ENCODE measurements at places on chromosomes 2 and 18.

DNA sequence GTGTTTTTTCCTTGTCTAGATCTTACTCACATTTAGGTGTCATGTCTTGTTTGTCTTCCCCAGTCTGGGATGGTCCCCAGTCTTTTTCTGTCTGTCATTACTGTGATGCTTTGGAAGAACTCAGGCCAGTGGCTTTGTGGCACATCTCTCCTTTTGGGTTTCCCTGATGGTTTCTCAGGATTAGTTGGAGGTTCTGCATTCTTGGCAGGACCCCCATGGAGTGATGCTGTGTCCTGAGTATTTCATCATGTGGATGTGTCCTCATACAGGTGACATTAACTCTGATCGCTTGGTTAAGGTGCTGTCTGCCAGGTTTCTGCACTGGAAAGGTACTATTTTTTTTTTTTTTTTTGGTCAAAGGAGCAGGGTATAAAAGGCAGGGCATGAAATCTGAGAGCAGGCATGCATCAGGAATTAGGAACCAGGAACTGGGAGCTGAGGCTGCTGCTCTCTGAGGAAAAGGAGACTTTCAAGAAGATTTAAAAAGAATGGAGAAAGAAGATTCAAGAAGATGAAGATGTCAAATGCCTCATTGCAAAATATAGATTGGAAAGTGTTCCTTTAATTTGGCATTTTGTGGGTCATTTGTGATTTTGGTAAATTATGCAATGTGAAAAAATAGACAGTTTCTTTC lies 85.3 kb downstream of the NUP35 start:
- DNase-seq, result no peak

DNA sequence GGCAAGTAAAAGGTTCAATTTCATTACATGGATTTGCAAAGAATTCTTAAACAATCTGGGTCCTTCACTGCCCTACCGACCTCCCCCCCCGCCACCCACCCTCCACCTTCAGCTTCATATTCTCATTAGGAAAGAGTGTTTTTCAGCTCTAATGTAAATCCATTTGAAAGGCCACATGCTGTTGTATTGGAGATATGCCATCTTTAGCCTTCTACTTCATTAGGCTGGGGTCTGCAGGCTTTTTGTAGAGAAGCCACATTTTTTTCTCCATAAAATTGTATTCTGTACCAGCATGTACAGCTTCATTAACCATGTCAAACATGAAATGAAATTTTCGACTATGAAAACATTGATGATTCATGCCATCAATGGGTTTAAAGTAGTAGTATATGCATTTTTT lies 42.8 kb upstream of the THUMPD2 start:
- DNase-seq, result no peak

GRCh38 chr2:21118302-21118920 lies 5.4 kb upstream of the TDRD15 start:
- DNase-seq, result no peak

DNA sequence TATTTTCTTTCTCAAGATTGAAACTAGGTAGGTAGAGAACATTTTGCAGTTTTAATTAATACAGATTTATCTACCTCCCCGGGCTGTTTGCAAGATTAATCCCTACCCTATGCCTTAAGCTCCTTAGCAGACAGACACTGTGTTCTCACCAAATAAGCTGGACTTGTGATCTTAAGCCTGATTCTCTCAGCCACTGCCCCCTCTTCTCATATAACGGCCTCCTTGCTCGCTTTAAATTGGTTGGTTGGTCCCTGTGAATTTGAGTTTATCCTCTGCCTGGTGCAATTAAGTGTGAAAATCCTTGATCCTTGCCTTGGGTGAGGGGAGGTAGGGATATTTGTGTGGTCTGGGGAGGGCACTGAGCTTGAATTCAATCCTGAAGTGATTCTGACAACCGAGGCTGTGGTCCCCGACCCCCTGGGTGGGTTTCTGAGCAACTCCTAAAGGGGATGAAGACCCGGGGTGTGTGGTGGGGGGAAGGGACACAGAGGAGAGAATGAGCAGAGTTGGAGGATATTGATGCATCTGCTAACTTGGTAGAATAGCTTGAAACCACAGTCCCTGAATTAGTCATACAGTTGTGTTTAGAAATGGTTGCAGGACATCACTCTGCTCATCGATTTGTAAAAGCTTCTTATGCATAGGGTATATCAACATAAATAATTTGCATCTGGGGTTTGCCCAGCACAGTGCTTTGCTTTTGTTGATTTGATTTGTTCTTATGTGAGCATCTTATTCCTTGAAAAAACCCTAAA lies 36.9 kb upstream of the NCKAP5 start:
- no peak for DNase-seq

DNA sequence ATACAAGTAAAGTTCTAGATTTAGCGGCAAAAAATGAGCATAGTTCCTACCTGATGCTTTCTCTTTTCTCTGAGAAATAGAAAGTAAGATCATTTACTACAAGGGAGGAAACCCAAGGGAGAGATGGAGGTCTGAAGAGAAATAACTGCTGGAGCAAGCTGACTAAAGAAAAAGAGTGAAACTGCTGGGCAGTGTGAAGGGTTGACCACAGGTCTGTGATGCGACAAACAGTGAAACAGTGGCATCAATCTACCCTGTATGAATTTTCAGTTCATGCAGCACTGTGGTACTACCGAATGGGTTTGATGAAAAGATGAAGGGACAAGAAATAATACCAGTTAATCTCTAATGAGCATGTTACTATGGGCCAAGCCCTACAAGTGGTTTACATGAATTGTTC lies 52.2 kb downstream of the CUL3 start:
- no peak for DNase-seq

GRCh38 chr2:168529054-168529833 lies 73.2 kb downstream of the CERS6 start:
- no peak for DNase-seq

DNA sequence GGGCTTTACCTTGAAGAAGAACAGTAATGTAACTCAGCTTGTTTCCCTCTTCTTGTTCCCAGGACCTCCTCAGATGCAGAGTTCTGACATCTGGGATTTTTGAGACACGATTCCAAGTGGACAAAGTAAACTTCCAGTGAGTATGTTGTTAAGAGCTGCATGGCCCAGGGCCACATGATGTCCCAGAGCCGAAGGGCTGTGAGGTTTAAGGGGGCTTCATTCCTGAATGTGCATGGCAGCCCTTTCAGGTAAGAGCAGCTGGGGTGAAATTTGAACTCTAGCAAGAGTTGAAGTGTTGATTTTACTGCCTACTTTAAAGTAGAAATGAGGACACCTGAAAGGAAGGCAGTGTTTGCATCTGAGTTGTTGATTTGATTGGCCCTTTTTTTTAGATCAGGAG lies 13.3 kb downstream of the CHMP1B start:
- no peak for DNase-seq

- DNase-seq, result no peak
Measured at GRCh38 chr2:134083548-134083947, 170.3 kb upstream of the MGAT5 start.

- DNase-seq, result peak; percentile 51
Measured at GRCh38 chr2:96407041-96407918, 71.7 kb downstream of the NCAPH start.

DNA sequence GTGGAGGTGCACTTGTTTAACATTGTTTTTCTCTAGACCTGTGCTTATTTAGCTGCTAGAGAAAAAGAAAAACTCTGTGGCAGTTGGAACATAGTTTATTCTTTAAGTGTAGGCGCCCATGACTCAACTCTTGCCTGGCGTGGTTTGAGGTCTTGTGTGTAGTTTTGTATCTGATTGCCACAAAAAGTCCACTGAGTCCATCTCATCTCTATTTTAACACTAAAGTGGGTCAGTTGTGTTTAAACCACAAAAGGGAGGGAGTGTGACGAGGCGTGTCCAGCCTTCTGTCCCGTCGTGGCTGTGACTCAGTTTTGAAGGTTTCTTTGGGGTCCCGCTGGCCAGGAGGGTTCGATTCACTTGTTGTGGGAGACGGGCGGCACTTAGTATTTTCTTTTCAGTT lies 15.3 kb upstream of the UGT1A9 start:
- DNase-seq, result no peak

DNA sequence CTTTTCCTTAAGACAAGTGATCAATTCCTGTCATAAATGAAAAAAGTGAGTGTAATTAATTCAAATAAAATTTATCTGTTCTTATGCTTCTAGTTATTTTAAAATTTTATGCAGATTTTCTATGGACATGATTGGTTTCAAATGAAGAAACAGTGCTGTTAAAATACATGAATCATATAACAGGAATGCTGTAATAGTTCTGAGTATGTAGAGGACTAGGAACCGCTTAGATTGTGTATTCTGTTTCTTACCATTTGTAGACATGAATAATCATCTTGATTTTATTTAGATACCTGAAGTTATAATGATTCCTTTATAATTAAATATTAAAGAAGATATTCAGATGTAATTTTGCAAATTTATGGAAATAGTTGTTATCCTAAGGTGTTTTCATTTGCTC lies 3.5 kb downstream of the ACTR2 start:
- DNase-seq, result no peak

GRCh38 chr2:204425821-204426220 lies 119.5 kb upstream of the PARD3B start:
- no peak for DNase-seq

DNA sequence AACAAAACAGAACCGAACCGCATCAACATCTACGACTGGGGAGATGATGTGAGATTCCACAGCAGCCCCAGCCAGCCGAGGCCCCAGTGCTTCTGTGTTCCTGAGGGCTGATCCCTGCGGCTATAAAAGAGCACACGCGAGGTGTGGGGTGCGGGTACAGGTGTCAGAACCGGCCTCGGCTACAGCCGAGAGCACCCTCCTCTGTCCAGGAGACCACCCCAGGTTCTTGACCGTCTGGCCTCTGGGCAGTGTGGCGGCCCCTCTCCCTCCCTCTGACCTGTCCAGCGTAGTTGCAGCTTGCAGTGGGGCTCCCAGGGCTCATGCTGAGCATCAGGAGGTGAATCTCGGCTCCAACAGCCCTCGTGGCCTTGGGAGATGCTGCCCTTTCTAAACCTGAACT lies 23.7 kb downstream of the RTP5 start:
- no peak for DNase-seq

DNA sequence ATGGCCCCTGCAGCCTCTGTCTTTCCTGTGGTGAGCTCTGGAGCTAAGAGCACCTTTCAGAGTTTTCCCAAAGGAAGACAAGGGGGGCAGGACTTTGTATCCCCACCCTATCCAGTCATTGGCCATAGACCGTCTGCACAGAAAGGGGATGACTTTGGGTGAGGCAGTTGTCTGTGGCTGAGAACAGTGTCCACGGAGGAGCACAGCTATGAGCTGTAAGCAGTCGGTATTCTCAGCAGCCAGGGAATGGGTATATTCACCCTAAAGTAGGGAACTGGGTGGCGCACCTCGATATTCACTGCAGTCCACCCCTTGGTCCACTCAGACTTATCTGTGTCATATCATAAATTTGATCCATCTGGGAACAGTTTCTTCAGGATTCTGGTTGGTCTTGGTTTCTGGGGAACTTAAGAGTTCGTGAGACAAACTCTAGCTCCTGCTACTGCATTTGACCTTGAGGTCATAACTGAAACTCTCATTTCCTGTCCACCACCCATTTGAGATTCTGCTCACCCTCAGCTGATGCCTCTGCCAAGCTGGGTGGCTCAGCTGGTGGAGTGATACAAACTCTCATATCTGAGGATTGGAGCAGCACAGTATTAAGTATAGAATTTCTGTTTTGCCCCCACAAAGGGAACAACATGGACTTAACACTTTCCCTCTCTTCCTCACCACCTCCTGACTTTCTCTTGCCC lies 45.2 kb upstream of the SCG2 start:
- no peak for DNase-seq

DNA sequence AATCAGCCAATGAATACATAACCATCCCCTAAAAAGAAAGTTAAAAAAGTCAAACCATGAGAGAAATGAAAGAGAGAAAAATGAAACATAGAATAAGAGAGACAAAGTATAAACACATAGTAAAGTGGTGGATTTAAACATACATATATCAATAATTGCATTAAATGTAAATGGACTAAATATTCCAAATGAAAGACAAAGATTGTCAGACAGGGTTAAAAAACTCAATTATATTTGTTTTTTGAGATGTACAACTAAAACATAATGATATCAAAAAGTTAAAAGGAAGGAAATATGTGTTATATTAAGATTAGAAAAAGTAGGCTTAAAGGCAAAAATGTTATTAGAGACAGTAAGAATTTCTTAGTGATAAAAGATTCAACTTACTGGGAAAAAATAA lies 83.8 kb upstream of the CELF4 start:
- DNase-seq, result no peak

DNA sequence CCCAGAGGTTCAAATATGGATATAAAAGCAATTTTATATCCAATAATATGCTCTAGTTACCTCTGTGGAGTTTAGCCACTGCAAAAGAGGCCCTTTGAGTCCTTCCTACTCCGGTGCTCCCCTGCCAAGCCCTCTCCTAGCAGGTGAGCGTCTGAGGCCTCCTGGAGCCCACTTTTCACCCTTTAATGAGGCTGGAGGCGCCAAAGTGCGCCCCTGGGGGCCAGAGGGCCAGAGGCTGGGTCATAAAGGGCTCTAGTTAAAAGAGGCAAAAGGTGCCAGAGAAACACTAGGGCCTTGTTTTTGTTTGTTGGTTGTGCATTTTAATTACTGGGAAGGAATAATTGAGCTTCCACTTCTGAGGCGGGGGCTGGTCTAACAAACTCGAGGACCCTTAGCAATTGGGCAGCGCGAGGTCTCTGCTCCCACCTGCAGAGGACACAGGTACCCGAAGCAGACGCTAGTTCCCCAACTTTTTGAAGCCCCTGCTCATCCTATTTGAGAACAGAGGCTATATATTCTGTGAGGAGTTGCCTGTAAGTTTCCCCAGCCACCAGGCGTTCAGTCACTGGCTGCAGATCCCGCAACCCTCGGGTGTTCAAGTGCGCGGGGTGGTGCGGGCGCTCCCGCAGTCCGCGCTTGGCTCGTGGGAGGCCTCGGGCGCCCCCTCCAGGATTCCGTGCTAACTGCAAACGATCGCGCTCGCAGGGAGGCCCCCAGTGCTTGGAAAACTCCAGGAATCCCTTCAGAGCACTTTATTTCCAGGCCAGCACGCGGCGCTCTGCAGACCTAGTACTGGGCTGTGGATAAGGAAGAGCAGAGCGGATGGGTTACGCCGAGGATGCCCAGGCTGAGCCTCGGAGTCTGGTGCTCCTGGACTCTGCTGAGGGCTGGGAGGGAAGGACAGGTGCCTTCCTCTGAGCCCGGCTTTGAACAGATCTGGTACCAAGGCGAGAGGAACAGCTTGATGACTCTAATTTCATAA lies 14.1 kb downstream of the MSGN1 start:
- no peak for DNase-seq

- DNase-seq, result no peak
Measured at GRCh38 chr2:189602233-189602632, 21.6 kb upstream of the SLC40A1 start.

DNA sequence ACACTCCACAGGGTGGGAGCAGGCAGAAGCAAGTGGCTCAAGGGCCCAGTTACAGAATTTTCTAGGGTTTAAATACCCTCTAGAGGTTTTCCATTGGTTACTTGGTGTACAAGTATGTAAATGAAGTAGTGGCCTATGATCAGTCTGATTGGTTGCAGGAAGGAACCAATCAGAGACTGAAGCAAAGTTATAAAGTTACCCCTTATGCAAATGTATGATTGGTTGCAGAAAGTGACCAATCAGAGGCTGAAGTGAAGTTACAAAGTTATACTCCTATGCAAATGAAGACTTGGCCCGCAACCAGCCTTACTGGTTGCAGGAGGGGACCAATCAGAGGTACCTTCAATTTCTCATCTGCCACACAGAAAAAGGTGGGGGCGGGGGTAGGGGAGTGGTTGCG lies 154.6 kb downstream of the INO80D start:
- DNase-seq, result no peak
